ENCODE measurements at places on chromosomes 7 and 10.

GRCh38 chr7:101915000-101915399, 97.6 kb downstream of the CUX1 start:
- no peak for DNase-seq

DNA sequence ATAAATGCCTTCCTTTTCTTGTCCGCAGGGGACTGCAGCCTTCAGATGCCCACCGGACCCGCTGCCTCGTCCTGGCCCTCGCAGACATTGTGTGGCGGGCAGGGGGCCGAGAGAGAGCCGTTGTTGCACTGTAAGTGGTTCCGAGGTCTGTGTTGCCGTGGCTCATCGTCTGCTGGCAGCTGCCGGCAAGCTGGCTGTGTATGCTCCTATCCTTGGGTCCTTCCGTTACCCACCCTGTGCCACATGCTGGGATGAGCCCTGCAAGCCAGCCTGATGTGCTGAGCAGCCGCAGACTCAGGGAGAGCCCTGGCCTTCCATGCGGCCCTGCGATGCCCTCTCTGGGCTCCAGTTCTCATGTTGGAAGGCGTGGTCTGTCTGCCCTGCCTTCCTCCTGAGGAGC, 61.2 kb upstream of the AQP1 start:
- DNase-seq: no peak

GRCh38 chr7:107867858-107868466, 23.0 kb upstream of the DLD start:
- DNase-seq: no peak

DNA sequence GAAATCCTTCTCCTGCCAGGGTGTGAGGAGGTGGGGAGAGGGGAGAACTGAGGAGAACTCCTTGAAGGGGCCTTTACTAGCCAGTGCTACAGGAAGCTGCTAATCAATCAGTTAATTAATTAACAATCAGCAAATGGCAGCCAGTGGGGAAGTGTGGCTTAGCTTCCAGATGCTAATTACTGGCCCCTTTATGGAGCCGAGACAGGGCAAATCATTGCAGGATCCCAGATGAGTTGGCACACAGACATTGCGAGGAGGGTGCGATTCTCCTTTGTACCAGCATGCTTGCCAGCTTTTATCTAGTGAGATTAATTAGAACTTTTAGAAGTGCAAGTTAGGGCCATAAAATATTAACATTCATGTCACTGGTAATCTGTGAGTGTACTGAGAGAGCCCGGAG, 84.0 kb downstream of the XRCC2 start:
- DNase-seq: no peak

DNA sequence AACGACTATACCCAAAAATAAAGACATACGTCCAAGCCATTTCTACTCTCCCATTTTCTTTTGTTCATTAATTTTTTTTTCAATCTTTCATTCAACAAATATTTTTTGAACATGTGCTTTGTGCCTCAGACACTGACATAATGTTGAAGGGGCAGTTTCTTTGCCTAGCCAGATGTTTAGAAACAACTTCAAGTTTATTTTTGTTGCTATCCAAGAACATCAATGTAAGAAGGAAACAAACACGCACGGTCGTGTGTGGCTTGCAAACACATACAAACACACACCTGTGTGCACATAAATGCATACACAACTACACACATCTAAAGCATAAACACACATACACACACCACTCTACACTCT, 39.9 kb downstream of the BTBD16 start:
- DNase-seq: no peak

DNA sequence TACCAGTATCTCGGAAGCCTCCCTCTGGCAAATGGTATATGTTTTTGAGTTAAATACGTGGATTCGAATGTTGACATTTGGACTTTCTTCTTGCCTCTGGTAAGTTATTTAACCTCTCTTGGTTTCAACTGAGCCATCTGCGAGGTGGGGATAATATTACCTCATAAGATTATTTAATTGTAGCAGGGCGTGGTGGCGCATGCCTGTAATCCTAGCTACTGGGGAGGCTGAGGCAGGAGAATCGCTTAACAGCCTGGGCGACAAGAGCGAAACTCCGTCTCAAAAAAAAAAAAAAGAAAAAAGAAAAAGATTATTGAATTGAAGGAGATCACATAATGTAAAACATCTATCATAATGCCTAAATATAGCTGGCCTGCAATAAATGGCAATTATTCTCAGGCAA, 396 bp upstream of the TAF5 start:
- no peak for DNase-seq

GRCh38 chr7:42445691-42446090, 208.7 kb upstream of the GLI3 start:
- DNase-seq: no peak

GRCh38 chr7:115505136-115505535, 525.4 kb downstream of the TFEC start:
- no peak for DNase-seq

DNA sequence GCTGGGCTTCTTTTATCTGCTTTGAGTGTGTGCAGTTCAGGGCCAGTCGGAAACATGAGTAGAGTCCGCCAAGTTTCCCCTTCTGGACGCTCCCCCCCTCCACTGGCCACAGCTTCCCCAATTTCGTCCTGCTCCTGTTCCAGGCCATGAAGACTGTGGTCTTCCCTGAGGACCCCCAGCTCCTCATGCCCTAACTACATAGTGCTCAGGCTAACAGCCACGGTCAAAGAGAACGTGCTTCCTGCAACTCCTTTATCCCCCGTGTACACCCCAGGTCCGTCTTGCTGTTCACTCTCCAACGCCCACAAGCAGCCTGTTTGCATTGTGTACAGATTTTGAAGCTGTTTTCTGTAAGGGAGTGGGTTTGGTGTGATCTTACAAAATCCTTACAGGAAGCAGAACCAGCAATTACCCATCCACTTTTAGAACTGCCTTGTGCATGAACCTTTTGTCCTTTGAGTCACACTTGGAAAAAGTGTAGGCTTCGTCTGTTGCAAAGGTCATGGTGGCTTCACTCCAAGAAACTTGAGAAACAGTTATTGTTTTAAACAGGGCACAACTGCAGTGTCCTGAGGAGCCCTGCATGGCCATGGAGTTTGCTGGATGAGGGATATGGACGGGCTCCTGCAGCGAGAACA, 77.0 kb upstream of the FAM20C start:
- DNase-seq: no peak

DNA sequence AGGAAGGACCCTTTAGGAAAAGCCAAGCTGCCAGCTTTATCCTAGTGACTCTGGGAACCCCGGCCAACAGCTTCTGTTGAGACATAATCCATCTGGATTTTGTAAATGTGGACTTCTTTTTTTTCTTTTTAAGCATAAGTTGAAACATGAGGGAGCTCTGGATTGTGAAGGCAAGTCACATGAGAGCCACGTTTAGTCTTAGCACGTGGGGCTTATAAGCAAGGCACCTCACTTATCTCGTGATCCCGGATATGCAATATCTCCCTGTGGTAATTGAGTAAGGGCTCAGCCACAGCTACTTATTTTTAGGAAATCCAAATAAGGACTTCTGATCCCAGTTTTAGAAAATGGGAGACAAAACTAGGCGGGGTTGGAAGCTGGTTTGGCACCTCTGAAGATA, 111.2 kb upstream of the PTN start:
- DNase-seq: peak; percentile 24

DNA sequence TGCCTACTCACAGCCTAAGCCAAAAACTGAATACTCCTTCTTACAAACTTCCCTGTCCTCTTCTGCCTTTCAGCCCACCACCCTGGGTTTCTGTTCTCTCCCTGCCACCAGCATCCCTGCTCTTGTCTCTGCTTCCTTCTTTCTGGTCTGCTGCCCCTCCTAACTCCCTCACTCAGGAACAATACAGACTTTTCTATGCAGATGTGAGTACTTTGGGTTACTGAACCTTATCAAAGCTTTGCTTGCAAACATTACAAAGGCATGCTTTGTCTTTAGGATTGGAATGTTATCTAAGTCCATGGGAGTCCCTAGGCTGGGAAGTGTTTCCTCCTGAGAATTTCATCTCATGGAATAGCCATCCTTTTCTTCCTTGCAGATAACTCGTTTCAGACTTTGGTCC, 28.9 kb downstream of the CNNM1 start:
- DNase-seq: no peak

- DNase-seq: peak; percentile 83
Observed at GRCh38 chr7:191981-192649, at the start of gene FAM20C. TSS of gene FAM20C (plus strand) at chr7:192571. CDS start at chr7:193200, 629 bp downstream.

GRCh38 chr7:157072361-157072760, 61.9 kb upstream of the MNX1 start:
- no peak for DNase-seq

- no peak for DNase-seq
Observed at GRCh38 chr10:44356139-44357022, 28.5 kb downstream of the CXCL12 start.

DNA sequence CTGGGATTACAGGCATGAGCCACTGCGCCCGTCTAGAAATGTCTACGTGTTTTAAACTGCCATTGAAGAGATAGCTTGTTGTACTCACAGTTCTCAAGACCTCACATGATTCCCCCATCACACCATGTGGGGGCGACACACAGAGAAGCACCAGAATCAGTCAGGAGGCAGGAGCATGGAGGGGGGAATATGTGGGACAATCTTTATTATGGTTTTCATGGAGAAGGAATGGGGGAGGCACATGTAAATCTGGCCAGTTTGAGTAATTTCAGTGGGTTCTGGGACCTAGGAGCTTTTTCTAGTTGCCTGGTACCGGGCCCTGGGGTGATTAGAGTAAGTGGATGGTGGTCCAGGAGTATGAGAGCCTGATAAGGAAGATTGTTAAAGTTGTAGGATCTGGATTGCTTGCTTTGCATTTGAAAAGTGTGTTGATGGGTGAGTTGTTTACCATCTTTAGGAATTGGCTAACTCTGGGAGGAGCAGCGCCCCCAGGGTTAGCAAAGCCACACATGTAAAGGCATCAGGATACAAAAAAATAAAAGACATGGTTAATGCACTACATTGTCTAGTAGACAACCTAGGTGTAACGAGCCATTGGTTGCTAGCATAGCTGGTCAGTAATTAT, 85.4 kb upstream of the SLC13A1 start:
- no peak for DNase-seq

- peak; percentile 67 for DNase-seq
Observed at GRCh38 chr10:13272164-13272571, 27.7 kb downstream of the PHYH start.

GRCh38 chr7:119888251-119888650, 384.7 kb upstream of the KCND2 start:
- no peak for DNase-seq

- DNase-seq: no peak
Observed at GRCh38 chr7:140685407-140686087, 11.0 kb upstream of the NDUFB2 start.

DNA sequence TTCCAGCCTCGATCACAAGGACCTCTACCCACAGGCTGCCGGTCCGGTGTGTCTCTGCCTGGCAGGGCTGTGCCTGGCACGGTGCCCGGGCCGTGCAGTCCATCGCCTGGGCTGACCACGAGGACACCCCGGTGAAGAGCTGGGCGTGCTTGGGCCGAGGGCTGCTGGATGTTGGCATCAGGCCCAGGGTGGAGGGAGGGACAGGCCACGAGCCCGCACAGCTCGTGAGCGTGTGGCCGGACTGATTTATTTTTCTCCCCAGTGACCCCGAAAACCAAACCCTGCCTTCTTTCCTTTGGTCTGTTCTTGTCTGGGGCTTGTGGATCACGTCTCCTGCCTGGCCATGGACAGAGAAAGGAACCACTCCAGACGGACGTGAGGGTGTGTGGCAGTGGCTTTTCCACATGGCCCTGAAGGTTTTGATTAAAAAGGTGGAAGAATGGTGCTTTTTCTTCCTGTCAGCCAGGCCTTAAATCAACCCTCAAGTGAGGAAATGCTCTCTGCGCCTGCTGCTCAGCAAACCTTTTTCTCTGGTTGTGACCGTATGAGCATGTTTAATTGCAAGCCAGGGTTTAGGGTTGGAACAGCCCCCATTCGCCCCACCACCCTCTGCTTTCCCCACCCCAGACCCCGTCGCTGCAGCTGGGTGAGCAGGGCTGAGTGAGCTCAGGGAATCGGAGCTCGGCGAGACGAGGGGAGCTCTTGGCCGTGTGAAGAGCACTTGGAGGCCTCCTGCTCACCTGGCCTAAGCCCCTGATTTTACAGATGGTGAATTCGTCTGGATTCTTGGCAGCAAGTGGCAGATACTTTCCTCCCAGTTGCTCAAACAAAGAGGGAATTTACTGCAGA, 130.1 kb downstream of the RGS10 start:
- peak; percentile 49 for DNase-seq

DNA sequence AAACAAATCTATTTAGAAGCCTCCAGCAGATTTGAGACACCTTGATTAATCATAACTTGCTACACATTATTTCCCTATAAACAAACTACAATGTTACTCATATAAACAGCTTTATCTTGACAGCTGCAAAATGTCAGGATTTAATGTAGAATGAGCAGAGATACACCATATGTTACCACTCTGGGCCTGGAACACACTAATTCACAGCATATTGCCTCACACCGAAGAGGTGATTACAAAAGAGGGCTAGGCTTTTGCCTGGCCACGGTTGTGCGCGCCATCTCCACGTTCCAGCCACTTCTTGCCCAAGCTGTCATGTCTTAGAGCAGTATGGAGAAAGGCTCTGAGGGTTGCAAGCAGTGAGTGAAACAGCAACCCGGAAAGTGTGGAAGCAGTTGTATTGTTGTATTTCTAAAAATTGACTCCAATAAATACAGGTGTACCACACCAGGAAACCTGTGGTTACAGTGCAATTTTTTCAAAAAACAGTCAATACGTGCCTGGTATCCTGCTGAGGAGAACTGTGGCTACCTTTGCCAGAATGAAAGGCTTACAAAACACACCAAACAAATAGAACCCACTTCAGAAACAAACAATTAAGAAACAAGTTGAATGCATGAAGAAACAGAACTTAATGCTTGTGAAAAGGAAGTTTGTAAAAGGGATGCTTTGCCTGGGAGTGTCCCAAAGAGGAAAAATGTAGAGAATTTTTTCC, 498.1 kb downstream of the PLXNA4 start:
- DNase-seq: no peak

DNA sequence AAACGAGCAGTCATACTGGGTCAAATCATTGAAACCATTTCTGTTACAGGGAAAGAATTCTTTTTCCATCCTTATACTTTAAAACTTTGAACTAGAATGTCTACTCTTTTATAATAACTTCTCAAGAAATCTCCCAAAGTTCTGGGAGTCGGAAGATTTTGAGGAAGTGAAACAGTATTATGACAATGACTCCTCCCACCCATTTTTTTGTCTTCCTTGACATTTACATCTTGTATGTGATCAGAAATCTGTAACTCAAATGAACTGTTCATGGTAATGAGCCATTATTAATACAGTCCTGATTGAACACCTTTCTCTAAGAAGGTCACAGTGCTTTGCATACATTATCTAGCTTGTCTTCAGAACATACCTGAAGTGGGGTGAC, 227.4 kb downstream of the CELF2 start:
- DNase-seq: no peak

GRCh38 chr10:51311228-51311627, 236.9 kb downstream of the PRKG1 start:
- no peak for DNase-seq

DNA sequence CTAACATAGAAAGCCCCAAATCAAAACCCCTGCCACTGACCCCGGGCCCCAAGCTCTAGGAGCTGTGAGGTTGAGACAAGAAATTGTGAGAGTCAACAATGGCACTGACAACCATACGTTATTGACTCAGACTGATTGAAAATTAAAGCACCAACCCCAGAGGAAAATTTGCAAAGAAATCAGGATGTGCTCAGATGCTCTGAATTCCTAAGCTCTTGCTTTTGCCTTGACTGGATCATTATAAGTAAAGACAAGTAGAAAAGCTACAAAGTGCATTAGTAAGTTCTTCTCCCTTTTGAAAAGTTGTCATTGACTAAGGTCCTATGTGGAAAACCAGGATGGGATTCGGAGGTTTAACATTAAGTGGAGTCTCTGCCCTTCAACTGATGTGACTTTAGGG, 130.2 kb downstream of the SAMD9 start:
- DNase-seq: no peak

Data from hippocampal formation (tissue), 2 donors.